ENCODE measurements at places on chromosomes 12 and 14.

- no peak for DNase-seq
Measured at GRCh38 chr14:75989134-75989533, 3.6 kb downstream of the IFT43 start.

DNA sequence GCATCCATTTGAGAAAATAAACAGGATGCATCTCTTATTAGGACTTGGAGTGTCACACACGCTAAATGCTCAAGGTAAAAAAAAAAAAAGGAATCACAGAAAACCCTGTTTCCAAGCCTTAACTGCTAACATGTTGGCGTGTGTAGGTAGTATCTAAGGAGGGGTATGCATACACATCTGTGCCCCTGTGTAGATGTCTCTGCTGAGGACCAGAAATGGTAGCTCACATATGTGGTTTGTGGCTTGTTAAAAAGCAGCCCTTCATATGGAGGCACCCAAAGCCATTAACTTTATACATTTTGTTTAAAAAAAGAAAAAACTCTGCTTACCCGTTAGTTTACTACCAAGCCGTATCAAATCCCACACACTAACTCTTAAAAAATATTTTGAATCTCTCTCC, 314.1 kb downstream of the SNAPC1 start:
- no peak for DNase-seq

DNA sequence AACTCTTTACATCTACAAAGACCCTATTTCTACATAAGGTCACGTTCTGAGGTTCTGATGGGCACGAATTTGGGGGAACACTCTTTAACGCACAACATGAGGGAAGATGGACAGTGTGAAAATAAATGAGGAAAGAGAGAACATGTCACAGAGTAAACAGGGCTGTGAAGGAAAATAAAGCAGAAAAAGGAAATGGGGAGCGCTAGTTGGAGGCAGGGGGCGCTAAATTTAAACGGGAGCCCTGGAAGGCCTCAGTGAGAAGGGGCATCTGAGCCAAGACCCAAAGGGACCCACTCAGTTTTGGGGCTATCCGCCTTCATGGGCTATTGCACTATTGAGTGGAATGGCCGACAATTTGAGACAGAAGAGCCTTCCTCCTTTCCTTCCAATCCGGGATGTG, 50.5 kb downstream of the PLXNC1 start:
- DNase-seq: no peak

- no peak for DNase-seq
Measured at GRCh38 chr14:23365036-23365731, at the start of gene EFS. Gene EFS, minus strand, starts transcription at chr14:23365172. Its CDS starts 147 bp downstream, at chr14:23365025.

GRCh38 chr14:62694075-62694474, 351.2 kb downstream of the KCNH5 start:
- no peak for DNase-seq

- DNase-seq: no peak
Measured at GRCh38 chr12:65640489-65640901, 183.8 kb upstream of the HMGA2 start.

DNA sequence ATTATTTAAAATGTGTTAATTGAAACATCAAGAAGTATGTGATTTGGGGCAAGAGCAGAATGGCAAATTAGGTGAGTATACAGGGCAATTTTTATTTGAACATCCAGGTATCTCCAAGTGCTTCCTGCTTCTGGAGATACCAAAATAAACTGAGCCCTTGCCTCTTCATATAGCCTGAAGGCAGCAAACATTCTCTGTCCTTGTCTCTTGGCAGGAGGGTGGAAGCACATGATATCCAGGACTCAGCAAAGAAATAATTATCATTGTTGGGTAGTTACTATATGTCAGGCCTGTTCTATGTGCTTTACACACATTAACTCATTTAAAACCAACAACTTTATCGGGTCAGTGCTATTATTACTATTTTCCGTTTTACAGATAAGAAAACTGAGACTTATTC, 12.5 kb downstream of the LIN7A start:
- no peak for DNase-seq

DNA sequence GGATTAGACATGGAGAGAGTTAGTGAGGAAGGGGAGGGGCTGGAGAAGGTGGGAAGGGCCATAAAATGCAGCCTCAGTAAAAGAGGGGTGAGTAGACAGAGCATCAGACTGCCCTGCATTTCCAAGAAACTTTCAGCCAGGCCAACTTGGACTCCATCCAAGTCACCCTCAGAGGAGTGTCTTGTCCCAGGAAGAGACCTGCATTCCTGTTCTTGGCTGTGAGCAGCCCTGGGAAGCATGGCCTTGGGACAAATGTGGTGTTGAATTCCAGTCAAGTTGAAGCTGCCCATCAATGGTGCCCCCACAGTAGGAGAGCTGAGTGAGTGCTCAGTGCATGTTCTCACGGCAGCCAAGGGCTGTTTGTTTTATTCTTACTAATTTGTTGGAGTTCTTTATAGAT, 35.0 kb upstream of the TUNAR start:
- DNase-seq: no peak

GRCh38 chr12:19710811-19711793, 271.8 kb downstream of the AEBP2 start:
- no peak for DNase-seq

DNA sequence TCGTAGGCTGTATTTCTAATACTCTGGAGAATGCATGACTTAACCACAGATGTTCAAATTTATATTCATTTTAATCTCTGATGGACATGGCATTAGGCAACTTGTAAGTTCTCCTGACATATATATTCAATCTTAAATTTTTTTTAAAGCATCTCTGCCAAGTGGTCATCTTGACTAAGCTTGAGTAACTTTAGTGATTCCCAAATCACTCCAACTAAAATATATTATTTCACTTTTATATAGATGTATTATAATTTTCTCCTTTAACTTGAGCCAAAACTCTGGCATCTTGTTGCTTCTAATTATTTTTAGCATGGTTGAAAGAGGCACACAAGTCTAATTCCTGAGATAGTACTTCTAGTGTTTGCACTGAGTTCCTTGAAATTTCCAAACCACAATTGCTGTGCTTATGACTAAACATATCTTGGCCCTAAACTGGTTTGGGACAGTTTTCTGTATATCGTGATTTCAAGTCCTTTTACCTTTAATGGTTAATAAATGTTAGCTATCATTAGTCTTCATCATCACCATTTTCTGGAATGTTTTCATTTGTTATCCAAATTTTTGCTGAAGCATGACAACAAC, 8.4 kb downstream of the LRFN5 start:
- no peak for DNase-seq

GRCh38 chr12:14618983-14619382, 51.3 kb upstream of the PLBD1 start:
- no peak for DNase-seq

- no peak for DNase-seq
Measured at GRCh38 chr12:116631619-116632018, 72.4 kb downstream of the MAP1LC3B2 start.

GRCh38 chr14:65790172-65790815, 377.8 kb downstream of the FUT8 start:
- no peak for DNase-seq

DNA sequence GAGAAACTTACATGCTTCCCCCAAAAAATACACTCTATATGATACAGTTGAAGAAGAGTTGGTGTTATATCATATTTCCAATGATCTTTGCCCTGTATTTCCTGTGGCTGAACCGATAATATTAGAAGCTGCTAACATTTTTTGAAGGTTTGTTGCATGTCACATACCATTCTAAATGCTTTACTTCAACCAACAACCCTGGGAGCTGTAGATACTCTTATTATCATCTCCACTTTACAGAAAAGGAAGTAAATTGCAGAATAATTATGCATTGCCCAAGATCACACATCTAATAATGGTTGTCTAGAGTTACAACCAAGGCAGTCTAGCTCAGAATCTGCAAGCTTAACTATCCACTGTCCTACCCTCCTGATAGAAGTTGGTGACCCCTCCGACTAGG, 182.8 kb downstream of the NUAK1 start:
- no peak for DNase-seq

DNA sequence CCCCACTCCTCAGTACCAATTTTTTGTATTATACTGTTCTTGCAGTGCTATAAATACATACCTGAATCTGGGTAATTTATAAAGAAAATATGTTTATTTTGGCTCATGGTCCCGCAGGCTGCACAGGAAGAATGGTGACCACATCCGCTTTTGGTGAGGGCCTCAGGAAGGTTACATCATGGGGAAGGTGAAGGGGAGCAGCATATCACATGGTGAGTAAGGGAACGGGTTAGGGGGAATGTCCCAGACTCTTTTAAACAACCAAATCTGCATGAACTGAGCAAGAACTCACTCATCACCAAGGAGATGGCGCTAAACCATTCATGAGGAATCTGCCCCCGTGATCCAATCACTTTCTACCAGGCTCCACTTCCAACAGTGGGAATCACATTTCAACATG, 40.0 kb downstream of the OSBPL8 start:
- no peak for DNase-seq

DNA sequence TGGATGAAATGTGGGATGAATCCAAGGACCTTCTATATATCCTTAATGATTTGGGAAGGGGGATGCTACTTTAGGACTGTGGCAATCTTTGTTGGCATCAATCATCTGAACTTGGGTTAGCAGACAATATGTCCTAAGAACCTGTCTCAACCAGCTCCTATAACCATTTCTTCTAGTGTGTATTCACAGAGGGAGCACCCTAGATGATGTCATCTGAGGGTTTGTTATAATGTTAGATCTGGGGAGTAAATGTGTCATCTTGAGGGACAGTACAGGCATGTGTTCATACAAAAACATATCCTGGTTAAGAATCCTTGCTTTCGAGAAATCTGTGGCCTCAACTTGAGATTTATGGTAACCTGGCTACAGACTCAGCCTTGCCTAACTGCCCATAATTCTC, 41.9 kb upstream of the NFKBIA start:
- no peak for DNase-seq

- no peak for DNase-seq
Measured at GRCh38 chr14:44960146-44960545, 1.6 kb downstream of the KLHL28 start.

GRCh38 chr12:86367137-86367536, 110.9 kb upstream of the MGAT4C start:
- no peak for DNase-seq

- peak; percentile 100 for DNase-seq
Measured at GRCh38 chr12:120317224-120318105, 10.1 kb downstream of the PLA2G1B start.

DNA sequence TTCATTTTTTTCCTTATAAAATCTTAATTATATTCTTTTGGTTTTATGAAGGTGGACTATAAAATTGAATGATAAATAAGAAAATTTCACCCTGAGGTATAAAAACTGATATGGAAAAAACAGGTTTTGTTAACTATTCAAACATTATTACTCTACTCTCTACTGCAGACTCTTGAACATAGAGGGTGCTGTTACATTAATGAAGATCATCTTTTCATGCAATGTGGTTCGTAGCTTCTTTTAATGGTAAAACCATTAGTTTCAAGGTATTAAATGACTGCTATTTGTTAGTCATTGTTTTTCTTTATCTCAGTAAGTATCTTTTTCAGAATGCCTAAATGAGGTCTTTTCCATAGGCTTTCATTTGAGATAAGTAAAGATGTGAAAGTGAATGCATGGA, 510.4 kb downstream of the SLC16A7 start:
- no peak for DNase-seq

GRCh38 chr12:120584343-120585149, 3.3 kb upstream of the POP5 start:
- peak; percentile 87 for DNase-seq

DNA sequence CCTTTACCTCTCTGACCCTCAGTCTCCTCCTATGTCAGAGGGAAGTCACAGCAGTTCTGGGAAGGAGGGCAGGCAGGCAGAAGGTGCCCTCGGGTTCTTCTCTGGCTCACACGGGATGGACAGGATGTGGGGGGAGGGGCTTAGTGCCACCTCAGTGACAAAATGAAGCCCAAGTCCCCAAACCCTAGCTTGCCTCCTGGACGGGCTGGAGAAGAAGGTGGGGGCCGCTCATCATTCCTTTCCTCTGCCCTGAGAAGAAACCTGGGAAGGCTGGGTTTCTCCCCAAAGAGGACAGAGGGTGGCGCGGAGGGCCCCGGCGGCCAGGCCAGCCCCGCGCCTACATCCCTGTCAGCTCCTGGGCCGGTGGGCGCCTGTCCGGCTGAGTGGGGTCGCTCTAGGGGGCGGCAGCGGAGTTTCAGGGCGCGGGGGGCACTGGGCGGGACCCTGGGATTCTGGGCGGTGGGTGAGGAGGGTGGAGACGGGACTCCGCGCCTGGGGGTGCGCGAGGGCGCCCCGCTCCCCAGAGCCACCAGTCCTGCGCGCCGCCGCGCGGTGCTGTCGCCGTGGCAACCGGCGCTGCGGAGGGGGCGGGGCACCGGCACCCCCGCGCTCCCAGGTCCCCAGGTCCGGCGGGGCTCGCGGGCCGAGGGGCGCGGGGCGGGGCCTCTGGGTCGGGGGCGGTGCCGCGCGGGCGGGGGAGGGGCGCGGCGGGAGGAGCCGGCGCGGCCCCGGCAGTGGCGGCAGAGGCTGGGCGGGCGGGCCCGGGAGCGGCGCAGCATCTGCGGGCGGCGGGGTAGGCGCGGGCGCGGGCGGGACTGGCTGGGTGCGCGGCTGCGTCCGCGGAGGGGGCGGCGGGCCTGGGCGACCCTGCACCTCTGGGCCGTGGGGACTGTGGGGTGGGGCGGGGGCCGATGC, at the start of gene TMEM121:
TMEM121 (plus strand) TSS at position 723 of the 915 bp plus-strand sequence. CDS start 2,252 bp downstream, outside the sequence.
- DNase-seq: peak; percentile 79

- DNase-seq: no peak
Measured at GRCh38 chr12:127791217-127791616, 475.8 kb upstream of the TMEM132C start.
